ENCODE measurements at places on chromosomes 7 and 10.

GRCh38 chr7:15720849-15721471 lies 34.5 kb upstream of the MEOX2 start:
- no peak for DNase-seq

GRCh38 chr10:663466-663751 lies 26.1 kb downstream of the DIP2C start:
- no peak for DNase-seq

- peak; percentile 60 for DNase-seq
Measured at GRCh38 chr7:127392182-127392565, 334 bp downstream of the ZNF800 start.

DNA sequence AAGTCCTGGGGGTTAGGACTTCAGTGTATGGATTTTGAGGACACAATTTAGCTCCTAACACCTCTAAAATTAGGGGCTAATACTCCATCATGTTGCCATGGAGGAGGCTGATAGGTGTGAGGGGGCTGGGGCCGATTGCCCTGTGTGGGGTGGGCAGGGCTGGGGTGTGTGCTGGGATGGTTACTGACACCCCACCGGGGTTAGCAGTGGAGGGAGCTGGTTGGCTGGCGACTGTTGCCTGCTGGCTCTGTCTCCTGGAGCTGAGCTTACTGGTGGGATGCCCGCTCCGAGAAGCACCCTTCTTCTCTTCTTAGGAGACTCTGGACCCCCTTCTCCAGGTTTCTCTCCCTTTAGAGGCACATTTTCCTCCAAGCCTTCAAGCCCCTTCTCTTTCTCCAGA lies 22.2 kb upstream of the SH2D4B start:
- no peak for DNase-seq

- no peak for DNase-seq
Measured at GRCh38 chr10:64682043-64682442, 1160.8 kb downstream of the REEP3 start.

DNA sequence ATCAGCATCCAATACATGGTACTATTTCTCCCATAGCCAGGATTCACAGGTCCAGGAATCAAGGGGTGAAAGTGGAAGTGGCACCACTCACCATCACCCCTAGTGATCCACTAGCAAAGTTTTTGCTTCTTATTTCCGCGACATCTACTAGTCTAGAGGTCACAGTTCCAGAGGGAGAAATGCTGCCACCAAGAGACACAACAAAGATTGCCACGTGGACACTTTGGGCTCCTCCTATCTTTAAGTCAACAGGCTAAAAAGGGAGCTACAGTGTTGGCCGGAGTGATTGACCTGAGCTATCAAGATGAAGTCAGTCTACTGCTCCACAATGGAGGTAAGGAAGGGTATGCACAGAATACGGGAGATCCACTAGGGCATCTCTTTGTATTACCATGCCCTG lies 178.2 kb downstream of the AKR1D1 start:
- no peak for DNase-seq

DNA sequence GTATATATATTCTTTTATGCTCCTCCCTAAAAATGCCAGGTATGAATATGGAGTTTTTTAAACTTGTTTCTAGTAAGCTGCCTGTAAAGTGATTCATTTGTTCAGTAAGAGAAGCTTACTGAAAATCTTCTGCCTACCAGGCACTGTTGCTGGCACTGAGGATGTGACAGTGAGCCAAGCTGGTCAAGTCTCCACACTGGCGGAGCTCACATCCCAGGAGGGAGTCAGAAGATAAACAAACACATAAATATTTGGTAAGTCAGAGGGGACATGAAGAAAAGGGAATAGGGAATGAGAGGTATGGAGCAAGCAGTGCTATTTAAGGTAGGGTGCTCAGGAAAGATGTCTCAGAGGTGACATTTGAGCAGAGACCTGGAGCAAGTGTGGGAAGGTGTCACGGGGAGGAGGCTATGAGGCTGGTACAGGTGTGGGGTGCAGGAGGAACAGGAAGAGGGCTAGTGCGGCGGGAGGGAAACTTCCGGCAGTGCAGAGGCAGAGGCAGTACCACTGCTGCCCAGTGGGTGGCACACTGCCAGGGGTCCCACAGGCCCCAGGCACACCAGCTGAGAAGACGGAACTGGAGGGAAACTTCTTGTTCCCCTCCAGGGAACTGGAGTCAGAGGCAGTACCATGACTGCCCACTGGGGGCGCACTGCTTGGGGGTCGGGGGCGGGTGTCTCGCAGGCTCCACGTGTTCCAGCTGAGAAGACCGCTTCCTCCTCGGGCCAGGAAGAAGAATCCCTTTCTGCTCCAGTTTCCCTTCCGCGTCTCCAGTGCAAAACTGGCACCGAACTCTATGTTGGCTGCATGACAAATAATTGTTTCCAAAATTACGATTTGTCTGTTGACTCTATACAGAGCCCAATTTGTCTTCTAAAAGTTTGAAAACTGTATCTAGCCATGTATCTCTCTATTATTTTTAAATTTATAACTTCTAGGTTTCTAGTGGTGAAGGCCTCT lies 161.0 kb downstream of the TEX36 start:
- no peak for DNase-seq

DNA sequence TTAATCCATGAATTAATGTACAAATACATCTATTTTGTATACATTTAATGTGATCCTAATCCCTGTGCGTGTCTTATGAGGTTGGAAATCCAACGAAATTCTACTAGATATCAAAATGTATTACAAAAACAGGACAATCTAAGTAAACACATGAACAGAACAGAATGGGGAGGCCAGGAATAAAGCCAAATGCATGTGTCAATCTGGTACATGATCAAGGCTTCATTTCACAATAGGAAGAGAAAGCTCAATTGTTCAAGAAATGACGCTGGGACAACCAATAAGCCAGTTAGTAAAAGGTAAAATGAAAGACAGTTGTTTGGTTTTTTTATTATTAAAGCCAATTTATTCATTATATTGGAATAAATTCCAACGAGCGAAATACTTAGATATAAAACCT lies 83.0 kb downstream of the COL13A1 start:
- DNase-seq: no peak

- no peak for DNase-seq
Measured at GRCh38 chr7:138563808-138564207, 103.7 kb downstream of the TRIM24 start.

DNA sequence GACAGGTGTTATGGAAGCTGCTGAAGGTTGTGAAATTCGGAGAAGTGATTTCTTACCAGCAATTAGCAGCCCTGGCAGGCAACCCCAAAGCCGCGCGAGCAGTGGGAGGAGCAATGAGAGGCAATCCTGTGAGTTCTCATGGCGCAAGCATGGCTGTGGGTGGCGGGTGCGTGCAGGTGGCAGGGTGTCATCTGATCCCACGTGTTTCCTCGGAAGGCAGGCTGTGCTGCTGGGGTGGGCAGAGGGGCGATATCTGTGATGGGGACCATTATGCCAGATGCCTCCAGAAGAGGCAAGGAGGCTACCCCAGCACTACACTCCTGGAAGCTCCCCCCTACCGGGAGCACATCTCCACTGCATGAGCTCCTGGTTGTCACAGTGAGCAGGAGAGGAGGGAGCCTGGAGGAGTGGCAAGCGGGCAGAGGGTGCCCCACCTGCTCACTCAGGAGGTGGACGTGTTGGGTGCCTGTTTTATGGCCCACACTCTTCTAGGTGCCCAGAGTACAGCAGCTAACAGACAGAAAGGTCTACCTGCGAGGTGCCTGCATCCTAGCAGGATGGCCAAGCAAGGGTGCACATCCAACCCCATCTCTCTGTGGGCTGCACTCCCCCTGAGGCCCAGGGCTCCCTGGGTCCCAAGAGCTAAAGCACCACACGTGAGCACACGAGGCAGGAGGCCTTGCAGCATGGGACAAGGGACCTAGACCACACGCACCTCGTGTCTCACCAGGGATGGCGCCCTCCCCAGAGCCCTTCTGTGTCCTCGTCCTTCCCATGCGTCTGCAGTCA lies 204.7 kb downstream of the EBF3 start:
- DNase-seq: no peak

DNA sequence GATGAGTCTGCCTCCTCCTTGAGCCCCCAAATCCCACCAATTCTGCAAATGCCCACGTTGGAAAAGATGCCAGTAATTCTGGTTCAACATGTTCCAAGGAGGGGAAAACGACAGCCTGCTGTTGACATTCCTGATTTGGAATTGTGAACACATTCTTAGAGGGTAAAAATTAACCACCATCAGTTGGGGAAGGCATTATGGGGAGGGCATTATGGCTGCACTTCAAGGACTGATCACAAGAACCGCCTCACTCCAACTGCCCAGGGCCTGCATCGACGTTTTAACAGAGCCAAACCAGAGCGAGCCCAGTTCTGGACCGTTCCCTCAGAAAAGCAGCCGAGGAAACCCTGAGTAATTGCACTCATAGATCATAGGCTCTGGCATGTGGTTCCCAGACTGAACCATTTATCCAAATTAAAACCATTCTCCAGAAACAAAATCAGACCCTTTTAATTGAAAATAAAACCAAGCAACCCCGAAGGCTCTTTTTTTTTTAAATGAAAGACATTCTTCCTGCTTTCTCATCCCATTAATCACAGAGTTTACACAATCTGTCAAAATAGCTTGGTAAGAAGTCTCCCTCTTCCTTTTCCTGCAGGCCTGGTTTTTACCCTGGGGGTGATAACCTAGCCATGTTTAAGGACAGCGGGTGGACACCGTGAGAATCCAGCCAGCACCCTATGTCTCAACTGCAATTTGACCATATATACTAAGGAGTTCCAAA lies 8.0 kb downstream of the TNS3 start:
- DNase-seq: no peak

- peak; percentile 22 for DNase-seq
Measured at GRCh38 chr7:44565097-44565794, 8.5 kb downstream of the DDX56 start.

- no peak for DNase-seq
Measured at GRCh38 chr10:114071178-114071577, 27.5 kb downstream of the ADRB1 start.

DNA sequence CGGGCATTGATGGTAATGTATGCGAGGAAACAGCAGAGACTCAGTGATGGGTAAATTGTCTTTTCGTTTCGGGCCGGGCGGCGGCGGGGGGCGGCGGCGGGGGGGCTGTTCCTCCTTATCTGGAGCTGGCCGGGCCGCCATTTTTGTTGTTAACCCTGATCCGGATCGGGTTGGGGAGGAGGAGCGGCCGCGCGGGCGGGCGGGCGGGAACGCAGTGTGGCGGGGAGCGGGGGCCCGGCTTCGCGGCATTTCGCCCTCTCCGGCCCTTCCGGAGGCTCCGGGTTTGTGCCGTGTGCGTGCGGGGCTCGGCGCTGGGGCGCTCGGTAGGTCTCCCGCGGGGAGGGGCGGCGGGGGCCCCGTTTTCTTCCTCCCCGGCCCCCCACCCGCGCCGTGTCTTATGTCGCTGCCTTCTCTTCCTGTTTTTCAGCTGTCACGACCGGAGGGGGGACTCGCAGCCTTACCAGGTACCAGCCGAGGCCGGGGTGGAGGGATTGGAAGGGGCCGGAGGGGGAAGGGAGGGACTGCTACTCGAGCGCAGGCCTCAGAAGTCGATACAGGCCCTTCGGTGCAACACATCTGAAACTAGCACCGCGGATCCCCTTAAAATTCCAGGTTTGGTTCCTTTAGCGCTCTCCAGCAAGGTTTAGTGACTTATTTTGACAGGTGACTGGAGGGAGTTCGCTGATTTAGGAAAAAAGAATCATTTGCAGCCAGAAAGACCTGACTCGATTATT lies 820 bp downstream of the WAC start:
- peak; percentile 40 for DNase-seq

GRCh38 chr7:156625580-156625979 lies 15.0 kb upstream of the RNF32 start:
- DNase-seq: no peak

DNA sequence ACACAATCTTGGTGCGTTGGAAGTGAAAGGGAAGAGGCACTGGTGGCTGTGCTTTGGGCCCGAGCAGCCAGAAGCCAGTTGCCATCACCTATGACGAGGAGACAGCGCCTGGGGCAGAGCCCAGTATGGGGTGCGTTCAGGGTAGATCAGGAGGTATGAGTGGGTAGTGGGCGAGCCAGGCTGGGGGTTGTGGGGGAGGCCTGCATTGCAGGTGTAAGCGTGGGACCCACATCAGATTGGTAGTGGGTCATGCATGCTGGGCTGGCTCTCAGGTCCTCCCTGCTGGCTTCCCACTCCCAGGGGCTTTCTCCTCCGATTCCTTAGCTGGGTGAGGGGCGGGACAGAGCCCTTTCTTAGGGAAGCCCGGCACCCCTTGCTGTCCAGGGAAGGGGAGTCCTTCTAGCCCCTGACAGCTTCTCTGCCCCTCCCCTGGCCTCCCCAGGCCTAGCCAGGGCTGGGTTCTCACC lies 445 bp upstream of the PVRIG start:
- DNase-seq: no peak

DNA sequence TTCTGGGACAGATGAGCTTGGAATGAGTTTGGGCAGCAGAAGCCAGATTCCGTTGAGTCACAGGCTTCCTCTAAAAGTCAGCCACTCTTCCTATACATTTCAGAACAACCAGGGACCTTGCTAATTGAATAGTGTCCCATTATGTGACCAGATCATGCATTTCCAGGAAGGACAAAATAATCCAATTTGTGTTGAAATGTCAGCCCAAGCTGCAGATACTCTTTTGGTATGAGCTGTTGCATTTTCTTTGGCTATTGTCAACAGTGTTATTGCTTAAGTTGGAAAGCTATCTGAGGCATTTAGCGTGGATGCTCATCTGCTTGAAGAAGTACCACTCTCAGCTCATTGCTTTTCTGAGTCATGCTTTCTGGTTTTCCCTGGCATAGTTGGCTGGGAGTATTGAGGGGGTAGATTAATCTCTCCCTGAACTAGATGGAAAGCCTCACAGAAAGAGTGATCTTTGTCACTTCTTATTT lies 223.7 kb upstream of the HABP2 start:
- no peak for DNase-seq

GRCh38 chr10:4688601-4689000 lies 137.4 kb upstream of the AKR1E2 start:
- no peak for DNase-seq

DNA sequence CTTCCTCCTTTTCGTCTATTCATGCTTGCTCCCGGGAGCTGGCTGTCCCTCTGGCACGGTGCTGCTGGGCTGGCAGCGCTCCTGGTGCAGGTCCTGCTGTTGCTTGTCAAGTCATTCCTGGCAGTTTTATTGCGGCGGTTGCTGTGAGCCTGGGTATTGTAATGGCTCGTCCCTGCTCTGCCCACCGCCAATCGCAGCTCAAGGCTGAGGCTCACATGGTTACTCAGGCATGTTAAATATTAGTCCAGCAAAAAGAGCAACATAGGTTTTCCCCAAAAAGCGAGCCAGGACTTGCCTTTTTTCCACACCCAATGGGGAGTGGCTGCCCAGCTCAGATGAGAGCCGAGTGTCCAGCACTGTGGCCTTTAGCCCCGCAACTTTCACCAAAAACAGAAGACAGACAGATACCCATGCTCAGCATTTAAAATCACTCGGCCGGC lies 492.9 kb upstream of the FOXK1 start:
- no peak for DNase-seq

GRCh38 chr7:33143996-33144718 lies 14.8 kb downstream of the BBS9 start:
- no peak for DNase-seq

DNA sequence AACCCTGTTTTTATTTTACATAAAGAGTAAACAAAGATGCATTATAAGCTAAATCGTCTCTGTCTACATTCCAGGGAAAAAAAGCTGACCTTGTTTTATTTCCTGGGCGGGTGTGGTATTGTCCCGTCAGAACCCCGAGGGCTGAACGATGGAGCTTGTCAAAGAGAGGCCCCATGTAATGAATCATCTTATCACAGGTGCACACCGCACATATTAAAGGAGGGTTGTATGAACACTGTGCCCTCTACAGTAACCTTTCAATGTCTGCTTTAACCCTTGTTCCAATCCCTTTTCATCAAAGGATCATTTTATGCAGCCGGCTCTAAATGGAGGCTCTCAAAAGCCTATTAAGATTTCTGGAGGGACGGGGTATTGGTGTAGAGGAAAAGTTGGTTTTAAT lies 158.5 kb upstream of the YAE1 start:
- no peak for DNase-seq

Data from activated naive CD4-positive, alpha-beta T cell (primary cell).